ENCODE measurements at places on chromosomes 5 and 9. TPM values are rescaled to one million over a fixed set of nuclear protein-coding genes. Genes with fewer than 3 reads are reported as not detected.

DNA sequence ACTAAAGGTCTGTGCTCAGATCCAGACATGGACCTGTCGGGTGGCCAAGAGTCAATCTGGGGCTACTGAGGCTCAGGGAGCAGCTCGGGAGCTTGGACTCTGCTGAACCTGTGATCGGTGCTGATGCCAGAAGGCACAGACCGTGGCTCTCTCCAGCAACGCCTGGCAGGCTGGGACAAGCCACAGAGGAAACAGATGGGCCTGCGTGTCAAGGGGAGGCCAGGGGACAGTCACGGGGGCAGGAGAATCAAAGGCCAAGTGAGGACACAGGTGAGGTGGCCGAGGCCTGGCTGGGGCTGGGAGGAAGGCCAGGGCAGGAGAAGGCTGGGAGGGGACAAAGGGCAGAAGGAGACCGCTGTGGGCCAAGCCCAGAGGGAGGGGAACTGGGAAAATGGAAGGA is 43.4 kb downstream of the EPB41L4B start:
- H3K4me3 ChIP-seq = no peak overlapping the region
- no peaks in the 10 kb centered on the region for H3K36me3 ChIP-seq
- no peak overlapping the region for H3K27ac ChIP-seq
- no peaks in the 10 kb centered on the region for H3K4me1 ChIP-seq
- no peak for DNase-seq
- H3K27me3 ChIP-seq = no peaks in the 10 kb centered on the region

GRCh38 chr5:172805736-172806255 is 28.3 kb upstream of the ERGIC1 start:
- H3K36me3 ChIP-seq = no peaks in the 10 kb centered on the region
- H3K4me1 ChIP-seq = peaks cover 33% of the 10 kb centered on the region
- no peak overlapping the region for H3K4me3 ChIP-seq
- H3K27ac ChIP-seq = peak overlapping the region; percentile 84

DNA sequence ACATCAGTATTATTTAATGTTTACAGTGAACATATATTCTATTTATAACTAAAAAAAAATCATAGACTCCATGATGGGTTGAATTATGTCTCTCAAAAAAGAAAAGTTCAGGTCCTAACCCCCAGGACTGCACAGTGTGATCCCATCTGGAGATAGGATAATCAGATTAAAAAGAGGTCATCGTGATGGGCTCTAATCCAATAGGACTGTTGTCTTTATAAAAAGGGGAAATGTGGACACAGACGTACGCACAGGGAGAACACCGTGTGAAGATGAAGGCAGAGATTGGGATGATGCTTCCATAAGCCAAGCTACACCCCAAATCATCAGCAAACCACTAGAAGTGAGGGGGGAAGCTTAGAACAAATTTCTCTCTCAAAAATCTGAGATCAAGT is 221.4 kb downstream of the SNX18 start:
- DNase-seq = no peak
- peaks cover 36% of the 10 kb centered on the region for H3K4me1 ChIP-seq
- H3K36me3 ChIP-seq = no peaks in the 10 kb centered on the region

DNA sequence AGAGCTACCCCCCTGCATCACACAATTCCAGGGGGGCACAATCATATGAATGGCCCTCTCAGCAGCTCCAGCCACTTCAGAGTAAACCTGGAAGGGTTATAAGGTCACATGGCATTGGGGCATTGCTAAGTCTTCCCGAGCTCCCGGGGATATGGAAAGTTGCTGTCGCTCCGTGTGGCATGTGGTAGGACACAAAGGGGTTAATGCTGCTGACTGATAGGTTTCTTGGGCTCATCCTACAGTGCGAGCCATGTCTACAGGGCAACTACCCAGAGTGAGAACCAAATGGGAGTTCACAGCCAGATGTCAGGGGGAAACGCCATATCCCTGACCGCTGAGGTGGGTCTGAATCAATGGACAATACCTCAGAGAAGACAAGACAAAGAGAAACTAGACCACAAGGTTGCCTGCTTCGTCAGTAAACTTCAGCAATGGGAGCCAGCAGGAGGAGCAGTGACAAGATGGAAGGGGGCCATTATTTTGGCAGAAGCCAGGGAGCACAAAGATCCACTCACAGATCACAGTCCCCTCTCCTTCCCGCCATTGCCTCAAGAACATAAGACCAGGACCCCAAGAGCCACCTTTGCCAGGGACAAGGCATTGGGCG is 52.4 kb upstream of the SHISAL2B start:
- no peaks in the 10 kb centered on the region for H3K36me3 ChIP-seq
- no peak for DNase-seq
- H3K4me3 ChIP-seq = no peak overlapping the region
- no peaks in the 10 kb centered on the region for H3K27me3 ChIP-seq

DNA sequence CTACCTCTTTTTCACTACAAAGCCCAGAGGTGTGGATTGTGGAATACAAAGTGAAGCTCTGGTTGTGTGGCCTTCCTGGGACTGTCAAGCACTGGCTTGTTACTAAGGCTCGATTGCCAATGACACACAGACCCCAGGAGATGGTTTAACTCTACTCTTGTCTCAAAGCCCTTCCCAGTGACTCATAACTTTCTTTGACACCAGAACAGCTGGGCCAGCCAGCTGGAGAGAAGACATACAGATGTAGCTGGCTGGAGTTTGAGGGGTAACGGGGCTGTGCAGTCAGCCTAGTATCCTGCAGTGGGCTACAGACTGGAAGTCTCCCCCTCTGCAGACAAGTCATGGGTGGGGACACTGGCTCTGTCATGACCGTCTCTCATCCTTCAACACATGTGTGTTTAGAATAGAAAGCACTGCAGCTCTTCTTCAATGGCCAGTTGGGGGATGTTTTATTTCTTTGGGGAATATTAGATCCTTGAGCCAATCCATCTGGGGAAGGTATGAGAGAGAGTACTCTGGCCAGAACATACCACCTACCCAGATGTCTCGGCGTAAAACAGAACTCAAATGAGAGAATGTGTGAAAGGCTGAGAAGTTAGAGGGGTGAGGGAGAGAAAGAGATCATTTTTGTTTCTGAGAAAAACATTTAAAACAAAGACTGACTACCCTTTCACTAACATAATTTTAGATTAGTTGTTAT is 53.3 kb downstream of the SEMA6A start:
- no peaks in the 10 kb centered on the region for H3K36me3 ChIP-seq
- no peaks in the 10 kb centered on the region for H3K27me3 ChIP-seq

DNA sequence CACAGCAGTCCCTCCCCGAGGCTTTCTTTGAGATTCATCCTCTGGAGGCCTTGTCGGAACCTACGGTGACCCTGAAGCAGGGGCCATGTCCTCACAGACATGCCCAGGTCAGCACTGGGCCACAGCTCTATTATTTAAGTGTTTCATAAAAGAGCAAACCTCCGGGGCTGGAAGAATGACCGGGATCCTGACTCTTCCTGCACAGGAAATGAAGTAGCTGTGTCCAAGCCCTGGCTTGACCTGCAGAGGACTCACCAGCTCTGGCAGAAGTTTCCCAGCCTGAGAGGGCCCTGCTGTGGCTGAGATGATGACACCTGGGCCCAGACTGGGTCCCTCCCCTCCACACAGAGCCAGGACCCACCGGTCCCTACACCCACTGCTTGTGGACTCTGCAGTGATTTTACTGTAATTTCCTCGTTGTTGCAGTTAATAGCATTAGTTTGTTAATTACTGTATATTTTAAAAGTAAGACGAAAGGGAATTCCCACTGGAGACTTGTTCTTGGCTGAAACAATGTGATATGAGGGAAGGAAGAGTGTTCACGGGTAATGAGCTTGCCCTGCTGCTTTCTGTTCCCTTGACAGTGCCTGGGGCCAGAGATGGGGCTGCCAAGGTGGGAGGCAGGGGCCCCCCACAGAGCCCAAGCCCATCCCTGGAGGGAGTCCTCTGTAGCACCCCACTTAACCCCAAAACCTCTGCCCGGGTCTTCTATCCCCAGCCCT is 72.2 kb downstream of the PCDH1 start:
- no peaks in the 10 kb centered on the region for H3K4me1 ChIP-seq
- H3K27ac ChIP-seq = no peak overlapping the region
- H3K4me3 ChIP-seq = no peak overlapping the region
- no peak for DNase-seq
- H3K36me3 ChIP-seq = no peaks in the 10 kb centered on the region
- no peaks in the 10 kb centered on the region for H3K27me3 ChIP-seq

GRCh38 chr5:128966375-128966774 is 1.1 kb downstream of the SLC27A6 start:
- H3K27ac ChIP-seq = no peak overlapping the region
- H3K4me1 ChIP-seq = no peaks in the 10 kb centered on the region
- no peak for DNase-seq
- peaks cover 9% of the 10 kb centered on the region for H3K27me3 ChIP-seq

DNA sequence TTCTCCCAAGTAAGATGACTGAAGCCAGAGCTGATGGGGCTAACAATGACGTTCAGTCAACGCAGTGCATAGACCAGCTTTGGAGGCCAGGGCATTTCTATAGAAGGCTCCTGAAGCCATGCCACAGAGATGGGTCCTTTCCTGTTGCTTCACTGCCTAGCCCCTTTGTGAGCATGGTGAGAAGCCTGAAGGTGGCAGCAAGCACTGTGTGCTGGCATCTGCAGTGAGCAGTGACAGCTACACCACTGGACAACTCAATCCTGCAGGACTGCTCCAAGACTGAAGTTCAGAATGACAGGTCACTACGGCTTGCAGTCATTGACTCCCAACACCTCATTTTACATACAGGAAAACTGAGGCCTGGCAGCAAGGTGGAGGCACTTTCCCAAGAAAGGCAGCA is 229.0 kb downstream of the TSSK1B start:
- no peaks in the 10 kb centered on the region for H3K36me3 ChIP-seq
- H3K4me3 ChIP-seq = no peak overlapping the region
- peak; percentile 29 for DNase-seq
- H3K27ac ChIP-seq = no peak overlapping the region

DNA sequence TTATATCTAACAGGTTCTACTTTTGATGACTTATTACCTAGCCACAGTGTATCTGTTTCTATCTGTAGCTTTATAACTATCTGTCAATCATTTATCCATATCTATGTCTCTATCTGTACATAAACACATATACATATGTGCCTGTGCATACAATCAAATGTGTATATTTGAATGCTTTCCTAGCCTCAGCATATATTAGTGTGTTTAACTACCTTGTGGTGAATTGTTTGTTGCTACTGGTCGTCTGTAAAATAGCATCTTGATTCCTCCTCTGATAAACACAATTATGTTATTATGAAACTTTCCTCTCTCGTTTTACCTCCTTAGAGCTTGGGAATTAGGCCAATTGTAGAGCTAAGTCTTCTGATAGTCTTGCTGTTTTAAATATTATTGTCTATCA is 44.4 kb downstream of the PARP8 start:
- H3K4me1 ChIP-seq = no peaks in the 10 kb centered on the region
- DNase-seq = no peak
- no peak overlapping the region for H3K27ac ChIP-seq
- no peaks in the 10 kb centered on the region for H3K27me3 ChIP-seq
- no peak overlapping the region for H3K4me3 ChIP-seq

DNA sequence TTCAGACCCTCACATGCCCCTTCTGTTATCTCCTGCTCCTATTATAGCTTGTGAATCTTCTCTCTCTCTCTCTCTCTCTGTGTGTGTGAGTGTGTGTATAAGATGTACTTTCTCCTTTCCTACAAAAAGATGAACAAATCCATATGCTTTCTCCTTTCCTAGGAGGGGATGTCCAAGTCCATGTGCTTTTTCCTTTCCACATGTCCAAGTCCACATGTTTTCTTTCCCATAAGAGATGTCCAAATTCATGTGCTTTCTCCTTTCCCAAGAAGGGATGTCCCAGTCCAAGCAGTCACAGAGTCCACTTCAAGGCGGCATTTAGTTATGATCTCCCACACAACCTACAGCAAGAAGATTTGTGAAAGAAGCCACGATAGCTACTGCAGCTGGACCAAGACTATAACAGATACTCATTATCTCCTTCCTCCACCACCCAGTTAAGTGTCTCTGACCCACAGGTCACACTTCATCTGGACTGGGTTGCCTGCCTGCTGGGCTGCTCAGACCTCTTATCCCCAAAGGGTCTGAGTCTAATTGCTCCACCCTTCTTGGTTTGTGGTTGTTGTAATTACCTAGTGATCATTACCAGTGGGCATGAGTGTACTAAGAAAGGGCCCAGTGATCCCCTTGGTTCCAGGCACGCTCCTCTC is 18.4 kb upstream of the FOXI1 start:
- H3K4me1 ChIP-seq = no peaks in the 10 kb centered on the region
- no peaks in the 10 kb centered on the region for H3K27me3 ChIP-seq
- H3K27ac ChIP-seq = no peak overlapping the region
- no peak for DNase-seq

DNA sequence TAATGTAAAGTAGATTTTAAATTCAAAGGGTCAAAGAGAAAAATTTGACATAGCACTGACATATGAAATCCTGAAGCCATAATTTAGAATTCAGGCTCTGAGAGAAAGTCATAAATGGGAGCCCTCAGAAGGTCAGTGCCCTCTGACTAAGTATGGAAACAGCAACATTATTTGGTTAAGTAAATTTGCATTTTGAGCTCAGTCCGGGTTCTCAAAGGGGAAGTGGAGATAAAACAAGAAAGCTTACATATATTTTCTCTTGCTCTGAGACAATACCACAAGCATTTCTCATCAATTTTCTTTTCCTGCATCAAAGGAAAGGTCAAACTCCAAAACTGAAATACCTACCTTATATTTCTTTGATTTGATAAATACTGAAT is 348.0 kb downstream of the SEMA5A start:
- H3K36me3 ChIP-seq = no peaks in the 10 kb centered on the region
- no peak overlapping the region for H3K4me3 ChIP-seq
- H3K27ac ChIP-seq = peak overlapping the region; percentile 68
- H3K27me3 ChIP-seq = no peaks in the 10 kb centered on the region
- DNase-seq = peak; percentile 94

DNA sequence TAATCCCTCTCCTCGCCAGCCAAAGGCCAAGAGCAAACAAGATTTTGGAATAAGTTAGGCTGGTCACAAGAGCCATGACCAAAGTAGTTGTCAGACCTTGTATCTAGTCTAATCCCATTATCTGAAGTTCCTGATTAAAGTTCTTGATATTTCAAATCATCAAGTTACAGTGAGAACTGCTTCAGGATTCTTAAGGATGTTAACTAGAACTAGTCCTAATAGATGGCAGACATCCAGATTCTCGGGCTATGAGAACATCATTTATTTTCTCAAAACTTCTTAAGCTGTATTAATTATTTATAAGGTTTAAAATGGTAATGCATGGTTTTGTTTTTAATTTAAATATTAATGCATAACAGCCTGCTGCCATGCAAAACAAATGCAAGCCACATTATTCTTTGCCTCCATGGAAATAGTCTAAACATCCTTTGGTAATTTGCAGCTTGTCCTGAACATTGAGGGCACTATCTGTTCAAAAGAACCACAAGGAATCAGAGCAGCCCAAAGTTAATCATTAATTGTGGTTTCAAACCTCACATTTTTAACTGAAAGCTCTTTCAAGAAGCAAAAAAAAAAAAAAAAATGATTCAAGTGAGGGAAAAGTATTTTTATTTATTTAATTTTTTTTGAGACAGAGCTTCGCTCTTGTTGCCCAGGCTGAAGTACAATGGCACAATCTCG is 95.1 kb downstream of the TTC39B start:
- H3K4me3 ChIP-seq = no peak overlapping the region
- no peaks in the 10 kb centered on the region for H3K27me3 ChIP-seq
- H3K4me1 ChIP-seq = peaks cover 4% of the 10 kb centered on the region
- DNase-seq = no peak
- H3K27ac ChIP-seq = no peak overlapping the region
- peaks cover 3% of the 10 kb centered on the region for H3K36me3 ChIP-seq

PCDHB11 gene
- total RNA-seq = 0.69 TPM

SLC25A2 gene
- total RNA-seq = 0.40 TPM

PCDHB15 gene
- not detected for total RNA-seq

CDH10 gene
- total RNA-seq = not detected

RGP1 gene
- total RNA-seq = 14.3 TPM

FGF10 gene
- not detected for total RNA-seq

GLDC gene
- 8.1 TPM for total RNA-seq

KCNMB1 gene
- total RNA-seq = not detected

PRDM9 gene
- total RNA-seq = 0.12 TPM

SLIT3 gene
- 0.35 TPM for total RNA-seq

Measured in PC-3 (cell line).